ENCODE measurements at places on chromosomes 11 and 22.
A peak's percentile ranks its signal among the peaks of the same experiment; 100 is the strongest.

DNA sequence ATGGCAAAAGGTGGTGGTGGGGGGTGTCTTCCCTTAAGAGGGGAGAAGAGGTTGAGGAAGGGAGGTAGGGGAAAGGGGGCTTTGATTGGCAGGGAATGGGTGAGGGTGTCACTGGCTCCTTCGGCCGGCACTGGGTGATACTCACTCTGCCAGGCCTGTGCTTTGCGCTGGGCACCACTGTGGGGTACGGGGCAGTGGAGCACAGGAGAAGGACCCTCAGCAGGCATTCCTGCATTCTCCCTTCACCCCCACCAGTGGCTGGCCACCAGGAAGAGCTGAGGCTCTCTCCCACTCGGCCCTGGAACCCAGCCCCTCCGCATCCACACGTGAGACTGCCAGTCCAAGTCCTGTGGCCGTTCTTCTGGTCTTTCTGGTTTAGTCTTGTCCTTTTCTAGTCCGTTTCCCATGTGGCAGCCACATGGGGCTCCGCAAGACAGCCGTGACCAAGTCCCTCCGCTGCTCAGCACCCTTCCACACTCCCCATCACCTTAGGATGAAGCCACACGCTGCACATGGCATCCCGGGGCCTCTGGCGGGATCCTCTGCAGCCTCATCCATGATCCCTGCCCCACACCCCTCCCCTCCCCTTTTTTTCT lies 8.0 kb downstream of the CAPN5 start:
- DNase-seq, result no peak

- DNase-seq, result no peak
Measured at GRCh38 chr11:129208863-129209262, 16.7 kb upstream of the ARHGAP32 start.

DNA sequence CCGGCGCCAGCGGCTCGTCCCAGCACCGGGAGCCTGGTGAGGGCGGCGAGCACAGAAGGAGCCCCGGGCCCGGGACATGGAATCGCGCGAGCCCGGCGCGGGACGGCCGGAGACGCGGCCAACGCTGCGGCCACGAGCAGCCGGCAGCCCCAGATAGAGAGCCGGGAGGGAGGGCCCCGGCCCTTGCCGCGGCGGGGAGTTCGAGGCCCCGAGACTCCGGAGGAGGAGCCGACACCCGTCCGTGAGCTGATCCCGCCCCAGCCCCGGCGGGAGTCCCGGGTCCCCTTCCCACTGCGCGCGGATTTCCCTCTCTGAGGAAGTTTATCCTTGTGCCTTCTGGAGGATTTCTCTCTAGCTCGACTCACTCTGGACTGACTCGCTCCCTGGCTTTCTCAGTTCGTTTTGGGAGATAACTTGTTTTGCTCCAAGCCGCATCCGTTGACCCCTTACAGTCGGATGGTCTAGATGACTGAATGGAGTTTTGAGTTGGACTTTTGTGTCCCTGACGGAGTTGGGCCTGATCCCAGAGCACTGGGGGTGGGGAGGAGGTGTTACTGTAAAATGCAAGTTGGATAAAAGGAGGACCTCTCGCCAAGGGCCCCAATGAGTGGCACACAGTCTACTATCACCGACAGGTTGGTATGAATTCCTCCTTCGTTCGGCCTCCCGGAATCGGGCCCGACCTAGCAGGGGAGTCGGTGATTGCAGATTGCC lies 585 bp downstream of the ARHGEF12 start:
- peak; percentile 45 for DNase-seq

DNA sequence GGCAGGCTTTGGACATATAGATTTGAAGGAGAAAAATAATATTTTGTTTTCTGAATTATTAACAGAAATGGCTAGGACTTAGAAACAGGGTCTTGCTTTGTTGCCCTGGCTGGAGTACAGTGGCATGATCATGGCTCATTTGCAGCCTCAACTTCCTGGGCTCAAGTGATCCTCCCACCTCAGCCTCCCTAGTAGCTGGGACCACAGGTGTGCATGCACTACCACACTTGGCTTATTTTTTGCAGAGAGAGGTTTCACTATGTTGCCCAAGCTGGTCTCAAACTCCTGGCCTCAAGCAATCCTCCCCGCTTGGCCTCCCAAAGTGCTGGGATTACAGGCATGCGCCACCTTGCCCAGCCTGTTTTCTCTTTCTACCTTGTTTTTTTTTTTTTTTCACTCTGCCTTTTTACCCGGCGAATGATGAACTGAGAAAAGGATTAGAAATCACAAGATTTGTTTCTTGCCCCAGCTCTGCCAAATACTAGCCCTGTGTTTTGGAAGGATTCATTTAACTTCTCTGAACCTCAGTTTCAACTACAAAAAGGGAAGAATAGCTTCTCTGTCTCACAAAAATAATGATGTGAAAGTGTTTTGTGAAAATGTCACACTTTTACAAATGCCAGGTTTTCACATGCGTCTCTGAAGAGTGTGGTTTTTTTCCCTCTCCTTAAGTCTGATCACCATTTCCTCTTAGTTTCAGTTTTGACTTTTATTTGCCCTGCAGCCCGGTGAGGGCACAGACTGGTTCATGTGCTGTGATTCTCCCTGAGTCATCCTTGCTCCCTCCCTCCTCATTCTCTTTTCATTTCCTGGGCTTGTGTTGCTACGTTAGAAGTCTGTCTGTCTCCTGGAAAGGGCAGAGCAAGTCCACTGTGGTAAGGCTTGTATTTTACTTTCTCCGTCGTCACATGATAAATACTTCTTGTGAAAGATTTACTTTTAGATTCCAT lies 67.7 kb downstream of the BCL2L13 start:
- peak; percentile 7 for DNase-seq

DNA sequence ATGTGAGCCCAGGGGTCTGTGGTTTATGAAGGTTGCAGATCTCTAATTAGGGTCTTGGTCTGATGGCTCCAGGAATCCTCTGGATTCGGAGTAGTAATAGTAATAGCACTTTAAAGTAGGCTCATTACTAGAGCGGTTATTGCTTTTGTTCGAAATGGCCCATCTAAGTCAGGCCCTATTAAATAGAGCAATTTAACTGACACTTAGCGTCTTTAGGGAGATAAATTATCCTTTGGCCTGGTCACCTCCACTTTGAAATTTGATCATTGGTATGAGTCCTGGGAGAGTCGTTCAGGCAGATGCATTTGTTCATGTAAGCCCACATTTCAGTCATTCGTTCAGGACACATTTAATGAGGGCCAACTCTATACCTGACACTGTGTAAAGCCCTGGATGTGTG lies 54.8 kb downstream of the LDLRAD3 start:
- DNase-seq, result no peak
